ENCODE measurements at places on chromosomes 1 and 21. TPM values are rescaled to one million over a fixed set of nuclear protein-coding genes. Genes with fewer than 3 reads are reported as not detected.

- DNase-seq: no peak
Observed at GRCh38 chr21:45283611-45284455, 3.9 kb downstream of the POFUT2 start.

DNA sequence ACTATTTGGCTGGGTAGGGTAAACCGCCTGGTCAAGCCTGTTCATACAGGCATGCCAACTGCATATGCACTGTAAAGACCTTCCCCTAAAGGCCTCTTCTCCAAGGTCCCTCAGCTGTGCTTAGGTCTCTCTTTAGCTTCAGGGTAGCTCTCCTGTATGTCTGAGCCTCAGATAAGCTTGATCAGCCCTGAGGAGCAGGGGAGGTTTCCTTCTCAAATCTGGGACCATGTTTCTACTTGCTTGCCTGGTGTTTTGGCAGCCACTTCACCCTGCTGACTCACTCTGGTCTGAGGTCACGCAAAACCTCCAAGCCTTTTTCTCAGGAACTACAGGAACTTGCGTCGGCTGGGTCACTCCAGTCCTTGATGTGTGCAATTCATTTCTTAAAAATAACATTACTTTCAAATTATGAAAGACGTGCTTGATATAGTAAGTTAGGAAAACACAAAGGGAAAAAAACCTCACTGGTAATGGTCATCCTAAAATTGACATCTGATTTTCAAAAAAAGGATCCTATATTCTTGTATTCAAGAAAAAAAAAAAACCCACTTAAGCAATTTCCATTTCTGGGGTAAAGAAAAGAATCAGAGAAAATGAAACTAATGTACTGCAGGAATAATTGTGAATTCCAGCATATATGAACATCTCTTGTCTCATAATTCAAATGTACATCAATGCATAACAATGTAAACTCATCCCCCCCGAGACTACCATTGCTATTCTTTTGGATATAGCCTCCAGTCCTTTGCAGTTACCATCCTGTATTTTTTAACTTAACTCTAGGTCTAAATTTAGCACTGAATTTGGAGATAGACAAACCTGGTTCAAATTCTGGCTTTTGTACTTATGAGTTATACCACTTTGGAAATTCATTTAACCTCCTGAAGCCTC is 24.8 kb upstream of the RNF19B start:
- DNase-seq: no peak

DNA sequence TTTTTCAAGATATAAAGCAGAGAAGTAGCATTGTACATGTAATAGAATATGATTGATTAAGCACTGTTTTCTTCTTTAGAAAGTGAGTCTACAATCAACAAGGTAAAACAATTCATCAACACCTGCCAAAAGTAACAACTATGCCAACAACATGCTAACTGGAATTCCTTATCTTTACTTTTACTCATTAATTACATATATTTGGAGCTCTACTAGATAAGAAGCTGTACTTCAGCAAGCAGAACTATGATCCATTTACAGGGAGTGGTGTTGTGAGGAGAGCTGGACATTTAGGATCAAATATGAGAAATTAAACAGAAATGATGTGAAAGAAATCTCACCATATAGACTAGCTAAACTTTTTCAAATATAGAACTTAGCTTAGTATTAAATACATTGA is 51.0 kb downstream of the RGS2 start:
- no peak for DNase-seq

GRCh38 chr1:83794384-83794783 is 204.5 kb downstream of the TTLL7 start:
- no peak for DNase-seq

The EPHB2 gene
- total RNA-seq: 0.25 TPM

The BARHL2 gene
- not detected for total RNA-seq
